ENCODE measurements at places on chromosomes 2 and 18.

DNA sequence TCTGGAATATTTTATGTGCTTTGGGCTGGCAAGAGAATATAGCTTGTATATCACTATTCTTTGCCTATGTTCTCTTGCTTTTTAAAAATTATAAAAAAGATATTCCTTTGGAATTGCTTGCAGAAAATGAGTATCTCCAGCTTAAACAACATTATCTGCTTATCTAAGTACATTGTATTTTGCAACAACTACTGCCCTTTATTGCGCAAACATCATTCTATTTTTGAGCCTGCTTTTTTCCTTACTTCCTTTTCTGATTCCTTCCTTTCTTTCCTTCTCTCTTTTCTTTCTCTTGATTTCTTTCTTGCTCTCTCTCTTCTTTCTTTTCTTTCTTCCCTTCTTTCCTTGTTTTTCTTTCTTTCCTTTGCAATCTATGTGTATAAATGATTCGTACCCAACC lies 74.0 kb downstream of the UNC80 start:
- DNase-seq = no peak

DNA sequence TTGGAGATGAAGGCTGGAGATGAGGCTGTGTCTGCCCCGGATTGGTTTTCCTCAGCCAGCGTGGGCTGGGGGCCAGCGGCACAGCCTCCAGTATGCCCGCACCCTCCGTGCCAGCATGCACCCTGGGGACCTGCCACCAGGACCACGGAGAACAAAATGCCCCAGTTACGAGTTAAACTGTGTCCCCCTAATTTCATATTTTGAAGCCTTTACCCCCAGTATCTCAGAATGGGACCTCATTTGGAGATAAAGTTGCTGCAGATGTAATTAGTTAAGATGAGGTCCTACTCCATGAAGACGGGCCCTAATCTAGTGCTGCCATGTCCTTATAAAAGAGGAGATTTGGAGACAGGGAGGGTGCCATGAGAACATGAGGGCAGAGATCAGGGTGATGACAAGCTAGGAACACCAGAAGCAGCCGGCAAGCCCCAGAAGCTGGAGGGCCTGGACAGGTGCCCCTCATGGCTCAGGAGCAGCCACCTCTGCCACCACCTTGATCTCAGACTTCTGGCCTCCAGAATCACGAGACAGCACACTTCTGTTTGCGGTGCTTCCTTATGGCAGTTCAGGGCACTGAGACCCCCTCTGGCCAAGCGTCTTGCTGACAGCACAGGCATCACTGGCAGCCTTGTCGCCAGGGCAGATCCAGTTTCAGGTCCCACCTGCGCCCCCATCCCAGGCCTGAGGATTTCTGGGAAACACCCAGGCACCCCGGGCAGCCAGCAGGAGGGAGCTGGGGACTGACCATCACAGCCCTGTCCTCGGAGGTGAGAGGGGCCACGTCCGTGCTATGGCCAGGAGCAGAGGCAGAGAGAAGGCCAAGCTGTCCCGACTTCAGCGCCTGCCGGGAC lies 29.4 kb downstream of the KIF1A start:
- DNase-seq = no peak

DNA sequence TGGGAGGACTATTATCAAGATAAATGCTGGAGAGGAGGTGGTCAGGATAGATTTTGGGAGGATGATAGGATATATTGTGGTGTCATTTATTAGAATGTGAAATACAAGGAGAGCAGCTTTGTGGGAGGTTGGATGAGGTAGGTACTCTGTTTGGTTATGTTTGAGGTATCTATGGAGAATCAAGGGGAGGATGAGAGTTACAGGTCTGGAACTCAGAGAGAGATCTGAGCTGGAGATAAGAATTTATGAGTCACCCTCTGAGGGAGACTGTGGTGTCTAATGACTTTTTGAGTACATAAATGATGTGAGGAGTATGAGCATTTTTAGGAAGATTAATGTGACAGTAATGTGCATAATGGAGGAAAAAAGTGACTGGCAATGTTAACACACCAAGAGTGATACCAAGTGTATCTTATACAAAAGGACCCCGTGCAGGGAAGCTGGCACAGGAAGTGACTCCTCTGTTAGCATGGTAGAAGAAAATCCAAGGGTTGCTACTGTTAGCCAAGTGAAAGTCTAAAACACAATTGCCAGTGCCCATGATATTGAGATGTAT lies 48.2 kb downstream of the CRIM1 start:
- no peak for DNase-seq

DNA sequence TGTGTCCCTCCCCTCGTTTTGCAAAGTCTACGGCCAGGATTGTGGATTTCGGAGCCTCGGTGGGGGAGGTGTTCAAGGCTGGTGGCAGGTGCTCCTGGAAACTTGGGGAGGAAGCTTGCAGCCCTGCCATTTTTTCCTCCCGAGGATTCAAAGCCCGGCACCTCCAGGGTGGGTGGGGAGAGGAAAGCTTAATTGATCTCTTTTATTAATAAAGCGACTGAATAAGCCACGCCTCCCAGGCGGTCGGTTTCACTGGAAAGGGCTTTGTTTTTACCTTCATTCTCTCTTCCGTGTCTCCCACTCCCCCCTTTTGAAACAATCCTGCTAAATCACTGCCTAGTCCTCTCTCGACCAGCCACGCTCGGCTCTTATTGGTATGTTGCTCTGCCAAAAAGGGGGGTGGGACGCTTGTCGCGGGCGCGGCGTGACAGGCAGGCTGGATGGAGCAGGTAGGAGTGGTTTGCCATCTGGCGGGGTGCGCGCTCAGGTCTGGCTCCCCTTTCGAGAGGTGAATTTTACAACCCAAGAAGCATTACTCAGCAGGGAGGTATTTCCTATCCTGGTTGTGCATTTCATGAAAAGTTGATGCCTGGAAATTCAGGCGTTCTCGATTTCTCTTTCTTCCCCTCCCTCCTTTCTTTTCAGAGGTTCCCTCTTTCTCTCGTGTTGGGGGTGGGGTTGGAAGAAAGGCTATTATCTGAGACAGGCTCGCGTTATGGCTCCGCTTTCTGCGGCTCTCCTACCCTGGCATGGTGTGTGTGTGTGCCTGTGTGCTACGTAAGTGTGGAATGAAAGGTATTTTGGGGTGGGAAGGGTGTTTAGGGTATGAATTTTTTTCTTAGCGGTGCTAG lies 1.4 kb downstream of the NEDD4L start:
- peak; percentile 64 for DNase-seq

Measured in NCI-H1105 (cell line).